ENCODE measurements at places on chromosomes 4 and X. TPM values are rescaled to one million over a fixed set of nuclear protein-coding genes. Genes with fewer than 3 reads are reported as not detected.

Gene CPLX1
- total RNA-seq = not detected

Gene NXF2B
- not detected for total RNA-seq

Gene TCEAL2
- total RNA-seq = not detected

Gene DSPP
- not detected for total RNA-seq

Gene SERTM2
- not detected for total RNA-seq

Gene NDNF
- total RNA-seq = 1.9 TPM

Gene UGT2B11
- not detected for total RNA-seq

Gene GABRE
- total RNA-seq = 20.8 TPM

Gene C4orf50
- not detected for total RNA-seq

Gene HAUS7
- 28.3 TPM for total RNA-seq

Gene USP27X
- 1.2 TPM for total RNA-seq

Gene PLP1
- total RNA-seq = 0.76 TPM

Gene AADAT
- total RNA-seq = 4.3 TPM

Gene CFAP47
- total RNA-seq = not detected

Gene PPP2R3B
- total RNA-seq = 20.5 TPM

Gene SCML2
- 2.1 TPM for total RNA-seq

Gene SSX3
- total RNA-seq = not detected

Gene DCHS2
- total RNA-seq = not detected

Gene TLR10
- not detected for total RNA-seq

Gene CXorf51B
- total RNA-seq = not detected

Gene DCAF12L2
- total RNA-seq = not detected

Gene ZDHHC15
- not detected for total RNA-seq

Gene ATP2B3
- not detected for total RNA-seq

Gene MAGEA4
- total RNA-seq = not detected

Gene ZCCHC18
- total RNA-seq = 1.4 TPM

Gene EVC
- 56.2 TPM for total RNA-seq

Gene CT45A5
- total RNA-seq = not detected

Gene FUNDC2
- 41.0 TPM for total RNA-seq

Gene MTMR8
- total RNA-seq = not detected

Gene JADE3
- 4.6 TPM for total RNA-seq
